ENCODE measurements at places on chromosomes 5 and 9. TPM values are rescaled to one million over a fixed set of nuclear protein-coding genes. Genes with fewer than 3 reads are reported as not detected.

C5orf58 gene
- total RNA-seq = not detected

FOXD4 gene
- not detected for total RNA-seq

SH3RF2 gene
- 0.02 TPM for total RNA-seq

ANKRD18B gene
- total RNA-seq = 0.65 TPM

NR2F1-AS1 gene
- not detected for total RNA-seq

CAST gene
- 99.3 TPM for total RNA-seq

CDX1 gene
- not detected for total RNA-seq

CCL28 gene
- 7.4 TPM for total RNA-seq

DCAF10 gene
- 14.5 TPM for total RNA-seq

MARCOL gene
- total RNA-seq = not detected

TMEM232 gene
- total RNA-seq = 1.6 TPM

ZNF483 gene
- 1.8 TPM for total RNA-seq

SSBP2 gene
- 13.4 TPM for total RNA-seq

PPP1R26 gene
- total RNA-seq = 0.69 TPM

CDH10 gene
- total RNA-seq = not detected

Data from activated CD4-positive, alpha-beta T cell treated with anti-CD3 and anti-CD28 coated beads, Interleukin-2, amount 10 ng/mL, durations not matched to agents 24 days and 14 days (primary cell).